ENCODE measurements at places on chromosomes 2 and 18.

GRCh38 chr2:136113209-136113971, 4.6 kb downstream of the CXCR4 start:
- DNase-seq: no peak

- DNase-seq: no peak
Observed at GRCh38 chr2:8216397-8216796, 465.5 kb upstream of the ID2 start.

- DNase-seq: no peak
Observed at GRCh38 chr2:105437708-105438103, 38.9 kb upstream of the FHL2 start.

DNA sequence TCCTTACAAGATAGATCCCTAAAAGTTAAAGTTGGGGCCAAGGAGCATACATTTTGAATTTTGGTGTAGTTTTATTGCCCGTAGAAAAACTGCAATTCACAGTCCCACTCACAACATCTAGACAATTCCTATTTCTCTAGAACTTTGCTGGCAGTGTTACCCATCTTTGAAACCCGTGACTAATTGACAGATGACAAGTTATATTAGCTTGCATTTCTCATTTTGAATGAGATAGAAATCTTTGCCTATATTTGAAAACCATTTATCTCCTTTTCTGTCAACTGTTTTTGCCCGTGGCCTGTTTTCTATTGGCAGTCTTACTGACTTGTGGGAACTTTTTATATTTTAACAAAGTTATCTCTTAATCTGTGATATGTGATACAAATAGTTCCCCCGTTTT, 50.0 kb downstream of the OXER1 start:
- no peak for DNase-seq

DNA sequence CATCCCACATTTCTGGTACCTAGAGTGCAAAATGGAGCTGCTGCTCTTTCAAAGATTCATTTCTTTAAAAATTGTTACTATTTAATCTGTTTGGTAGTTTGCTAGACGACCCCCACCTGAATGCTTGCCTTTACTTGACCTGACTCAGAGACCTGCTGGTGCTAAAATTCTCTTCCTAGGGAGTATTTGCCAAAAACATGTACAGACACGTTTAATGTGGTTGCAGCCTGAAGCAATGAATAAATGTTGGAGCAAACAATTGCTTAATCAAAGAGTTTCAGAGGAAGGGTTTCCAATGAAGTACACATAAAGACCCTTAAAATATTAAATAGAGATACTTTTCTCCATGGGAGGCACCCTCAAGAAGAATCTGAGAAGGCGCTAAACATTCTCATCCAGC, 734.4 kb downstream of the CBLN2 start:
- DNase-seq: no peak

GRCh38 chr2:108933691-108934117, 55.3 kb downstream of the EDAR start:
- no peak for DNase-seq

DNA sequence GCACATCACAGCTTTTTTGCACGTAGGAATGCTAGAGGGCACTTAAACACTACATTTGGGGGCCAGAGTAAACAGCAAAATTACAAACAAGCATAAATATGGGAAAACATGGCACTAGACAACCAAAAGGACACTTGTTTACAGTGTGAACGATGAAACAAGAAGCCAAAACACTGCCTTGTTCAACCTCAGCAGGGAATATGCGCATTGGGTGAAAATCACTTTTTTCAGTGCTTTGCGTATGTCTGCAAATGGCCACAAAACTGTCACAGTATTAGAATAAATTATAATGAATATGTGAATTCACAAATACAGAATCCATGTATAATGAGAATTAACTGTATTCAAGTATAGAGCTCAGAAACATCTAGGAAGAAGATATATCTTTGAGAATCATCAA, 1064.0 kb upstream of the GYPC start:
- DNase-seq: no peak

DNA sequence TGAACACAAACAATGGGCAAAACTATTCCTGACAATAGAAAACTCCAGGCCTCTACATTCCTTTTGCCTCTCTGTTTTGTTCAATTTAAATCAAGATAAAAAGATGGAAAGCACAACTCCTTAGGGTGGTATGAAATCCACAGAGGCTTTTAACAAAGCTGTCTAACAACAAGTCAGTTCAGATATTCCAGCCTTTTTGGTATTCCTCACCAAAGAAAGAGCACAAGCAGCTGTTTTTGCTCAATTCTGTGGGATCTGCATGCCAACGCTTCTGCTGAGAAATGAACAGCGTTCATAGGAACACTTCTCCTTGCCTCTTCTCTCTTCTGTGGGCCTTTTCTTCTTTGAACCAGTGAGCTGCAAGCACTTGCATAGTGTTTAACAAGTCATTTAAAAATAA, 411.6 kb upstream of the TCF4 start:
- no peak for DNase-seq

- no peak for DNase-seq
Observed at GRCh38 chr2:231287696-231288095, 89.3 kb downstream of the ARMC9 start.

GRCh38 chr18:59087391-59087790, 52.3 kb upstream of the SEC11C start:
- no peak for DNase-seq

GRCh38 chr2:47012189-47012588, 96.6 kb upstream of the MCFD2 start:
- no peak for DNase-seq

DNA sequence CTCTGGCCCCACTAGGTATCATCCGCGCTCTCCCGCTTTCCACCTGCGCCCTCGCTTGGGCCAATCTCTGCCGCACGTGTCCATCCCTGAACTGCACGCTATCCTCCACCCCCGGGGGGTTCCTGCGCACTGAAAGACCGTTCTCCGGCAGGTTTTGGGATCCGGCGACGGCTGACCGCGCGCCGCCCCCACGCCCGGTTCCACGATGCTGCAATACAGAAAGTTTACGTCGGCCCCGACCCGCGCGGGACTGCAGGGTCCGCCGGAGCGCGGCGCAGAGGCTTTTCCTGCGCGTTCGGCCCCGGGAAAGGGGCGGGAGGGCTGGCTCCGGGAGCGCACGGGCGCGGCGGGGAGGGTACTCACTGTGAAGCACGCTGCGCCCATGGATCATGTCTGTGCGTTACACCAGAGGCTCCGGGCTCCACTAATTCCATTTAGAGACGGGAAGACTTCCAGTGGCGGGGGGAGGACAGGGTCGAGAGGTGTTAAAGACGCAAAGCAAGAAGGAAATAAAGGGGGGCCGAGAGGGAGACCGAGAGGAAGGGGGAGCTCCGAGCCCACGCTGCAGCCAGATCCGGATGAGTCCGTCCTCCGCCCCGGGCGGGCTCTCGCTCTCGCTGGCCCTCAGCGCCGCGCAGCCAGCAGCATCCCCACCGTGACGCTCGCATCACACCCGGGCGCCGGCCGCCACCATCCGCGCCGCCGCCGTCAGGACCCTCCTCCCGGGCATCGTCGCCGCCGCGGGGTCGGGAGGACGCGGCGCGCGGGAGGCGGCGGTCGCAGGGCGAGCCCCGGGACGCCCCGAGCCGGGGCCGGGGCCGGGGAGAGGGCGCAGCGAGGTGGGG, 664 bp downstream of the NETO1 start:
- no peak for DNase-seq

- DNase-seq: no peak
Observed at GRCh38 chr2:15313657-15314056, 247.5 kb downstream of the NBAS start.

- no peak for DNase-seq
Observed at GRCh38 chr2:153963256-153963655, 91.5 kb downstream of the GALNT13 start.

DNA sequence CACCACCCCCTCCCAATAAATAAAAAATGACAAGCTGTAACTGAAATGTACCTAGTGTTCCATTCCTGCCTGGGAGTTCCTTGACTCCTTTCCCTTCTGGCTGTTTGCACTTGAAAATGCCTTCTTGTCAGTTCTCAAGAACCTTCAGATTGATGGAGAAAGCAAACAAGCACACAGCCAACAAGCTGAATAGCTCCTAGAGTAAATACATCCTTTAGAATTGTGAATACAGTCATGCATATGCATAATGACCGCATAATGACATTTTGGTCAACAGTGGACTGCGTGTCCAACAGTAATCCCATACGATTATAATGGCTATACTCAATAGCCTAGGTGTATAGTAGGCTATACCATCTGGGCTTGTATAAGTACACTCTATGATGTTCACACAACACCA, 97.0 kb downstream of the LYPD6 start:
- no peak for DNase-seq

DNA sequence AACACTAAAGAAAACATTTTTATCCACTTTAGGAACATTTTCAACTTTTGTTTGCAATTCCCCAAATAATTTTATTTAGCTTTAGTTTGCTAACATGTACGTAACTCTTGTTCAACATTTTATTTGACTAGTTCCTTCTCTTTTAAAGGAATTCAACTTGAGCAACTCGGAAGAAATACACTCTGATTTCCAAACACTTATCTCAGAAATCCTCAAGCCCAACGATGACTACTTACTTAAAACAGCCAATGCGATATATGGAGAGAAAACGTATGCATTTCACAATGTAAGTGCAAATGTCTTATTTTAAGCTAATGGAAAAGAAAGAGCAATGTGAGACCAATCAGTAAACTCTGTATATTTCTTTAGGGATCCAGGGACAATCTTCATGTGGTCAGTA, 10.1 kb downstream of the SERPINB10 start:
- DNase-seq: no peak

GRCh38 chr2:64727843-64728463, 74.2 kb upstream of the SERTAD2 start:
- DNase-seq: no peak

GRCh38 chr2:30106543-30106942, 40.3 kb upstream of the YPEL5 start:
- no peak for DNase-seq

- no peak for DNase-seq
Observed at GRCh38 chr2:231433990-231434389, 30.3 kb downstream of the NCL start.

DNA sequence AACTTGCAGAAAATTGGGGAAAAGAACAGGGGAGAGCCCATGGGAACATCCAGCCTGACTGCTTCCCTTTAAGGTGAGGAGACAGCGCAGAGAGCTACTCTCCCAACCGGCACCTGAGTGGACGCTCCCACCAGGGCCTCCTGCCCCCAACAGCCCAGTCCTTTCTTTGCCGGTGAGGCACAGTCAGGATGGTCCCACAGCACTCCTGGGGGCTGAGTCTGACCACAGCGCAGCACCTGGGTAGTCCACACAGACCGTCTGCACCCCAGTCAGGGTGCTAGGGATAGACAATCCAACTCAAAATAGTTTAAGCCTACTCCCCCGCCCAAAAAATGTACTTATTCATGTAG, 74.5 kb downstream of the MEX3C start:
- DNase-seq: no peak

GRCh38 chr18:74082742-74083556, 64.7 kb downstream of the FBXO15 start:
- DNase-seq: no peak

GRCh38 chr2:181992776-181993175, 7.1 kb downstream of the PPP1R1C start:
- no peak for DNase-seq

GRCh38 chr2:160489111-160489510, 4.5 kb downstream of the RBMS1 start:
- no peak for DNase-seq
